ENCODE measurements at places on chromosomes 7 and 10. TPM values are rescaled to one million over a fixed set of nuclear protein-coding genes. Genes with fewer than 3 reads are reported as not detected.

Gene TNPO3
- total RNA-seq, result 66.8 TPM

Gene LSM8
- 108 TPM for total RNA-seq

Gene CC2D2B
- total RNA-seq, result not detected

Gene LLCFC1
- total RNA-seq, result not detected

Gene TCERG1L
- not detected for total RNA-seq

Gene TAS2R41
- total RNA-seq, result not detected

Gene STRIP2
- total RNA-seq, result 2.8 TPM

All from HT-29 (cell line).